ENCODE measurements at places on chromosomes 2 and 18.

DNA sequence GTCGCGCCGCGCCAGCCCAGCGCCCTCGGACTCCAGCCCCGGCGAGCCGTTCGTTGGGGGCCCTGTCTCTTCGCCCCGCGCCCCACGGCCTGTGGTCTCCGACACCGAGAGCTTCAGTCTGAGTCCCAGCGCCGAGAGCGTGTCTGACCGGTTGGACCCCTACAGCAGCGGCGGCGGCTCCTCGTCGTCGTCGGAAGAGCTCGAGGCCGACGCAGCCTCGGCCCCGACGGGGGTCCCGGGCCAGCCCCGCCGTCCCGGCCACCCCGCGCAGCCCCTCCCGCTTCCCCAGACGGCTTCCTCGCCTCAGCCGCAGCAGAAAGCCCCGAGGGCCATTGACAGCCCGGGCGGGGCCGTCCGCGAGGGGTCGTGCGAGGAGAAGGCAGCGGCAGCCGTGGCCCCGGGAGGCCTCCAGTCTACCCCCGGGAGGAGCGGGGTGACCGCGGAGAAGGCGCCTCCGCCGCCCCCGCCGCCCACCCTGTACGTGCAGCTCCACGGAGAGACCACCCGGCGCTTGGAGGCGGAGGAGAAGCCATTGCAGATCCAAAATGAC is 1.4 kb downstream of the PHLPP1 start:
- peak; percentile 6 for DNase-seq

- DNase-seq, result no peak
These were observed 77.6 kb downstream of the RBMS1 start for GRCh38 chr2:160415991-160416390.

- no peak for DNase-seq
These were observed 472.6 kb downstream of the TXNL1 start for GRCh38 chr18:56165601-56166355.

DNA sequence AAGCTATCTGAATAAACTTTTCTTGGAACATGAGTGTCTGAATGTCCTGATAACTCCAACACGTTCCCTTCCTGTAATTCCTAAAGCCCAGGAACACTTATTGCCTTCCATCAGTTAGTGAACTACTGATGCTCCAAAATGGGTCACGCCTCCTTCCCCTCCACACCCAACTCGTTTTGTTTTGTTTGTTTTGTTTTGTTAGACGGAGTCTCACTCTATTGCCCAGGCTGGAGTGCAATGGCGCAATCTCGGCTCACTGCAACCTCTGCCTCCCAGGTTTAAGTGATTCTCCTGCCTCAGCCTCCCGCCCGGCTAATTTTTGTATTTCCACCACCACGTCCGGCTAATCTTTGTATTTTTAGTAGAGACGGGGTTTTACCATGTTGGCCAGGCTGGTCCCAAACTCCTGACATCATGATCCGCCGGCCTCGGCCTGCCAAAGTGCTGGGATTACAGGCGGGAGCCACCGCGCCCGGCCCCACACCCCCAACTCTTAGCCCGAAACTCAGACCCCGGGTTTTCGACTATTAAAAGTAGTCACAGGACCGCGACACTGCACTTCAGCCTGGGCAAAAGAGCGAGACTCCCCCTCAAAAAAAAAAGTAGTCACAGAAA is 774 bp downstream of the IER3IP1 start:
- DNase-seq, result no peak

DNA sequence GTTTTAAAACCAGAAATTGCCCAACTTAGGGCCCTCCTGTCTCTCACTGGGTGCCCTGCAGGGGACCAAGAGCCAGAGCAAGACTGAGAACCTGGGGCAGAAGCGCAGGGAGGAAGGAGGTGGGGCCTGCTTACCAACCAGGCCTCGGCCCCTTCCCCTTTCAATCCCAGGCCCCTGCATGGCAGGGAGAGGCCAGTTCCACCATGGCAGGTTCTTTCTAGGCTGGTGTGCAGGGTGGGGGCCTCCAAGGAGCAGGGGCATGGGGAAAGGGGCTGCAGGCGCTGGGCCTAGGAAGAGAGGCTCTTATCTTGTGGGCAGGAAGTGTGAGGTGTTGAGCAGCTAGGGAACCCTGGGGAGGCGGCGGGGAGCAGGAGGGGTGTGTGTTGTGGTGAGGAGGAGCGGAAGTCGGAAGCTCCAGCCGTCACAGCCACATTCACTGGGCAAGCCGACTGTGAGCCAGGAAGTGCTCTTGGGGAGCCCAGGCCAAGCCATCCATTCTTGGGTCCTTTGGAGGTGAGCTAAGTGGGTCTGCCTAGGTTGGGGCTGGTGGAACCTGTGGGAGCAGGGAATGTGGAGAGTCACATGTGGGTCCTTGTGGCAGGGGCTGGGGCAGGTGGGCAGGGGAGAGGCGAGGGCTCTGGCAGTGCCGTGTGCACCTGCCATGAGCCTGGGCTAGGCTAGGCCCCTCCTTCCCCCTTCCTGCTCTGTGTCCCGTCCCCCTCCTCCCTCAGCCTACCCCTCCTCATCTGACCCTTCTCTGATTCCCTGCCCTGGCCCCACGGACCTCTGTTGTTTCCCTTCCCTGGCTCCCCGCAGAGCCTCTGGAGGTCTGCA is at the start of gene PSD4:
TSS of gene PSD4 (plus strand) at position 430 of the 834 bp plus-strand sequence. CDS start 8,486 bp downstream, outside the sequence.
- DNase-seq, result peak; percentile 76

DNA sequence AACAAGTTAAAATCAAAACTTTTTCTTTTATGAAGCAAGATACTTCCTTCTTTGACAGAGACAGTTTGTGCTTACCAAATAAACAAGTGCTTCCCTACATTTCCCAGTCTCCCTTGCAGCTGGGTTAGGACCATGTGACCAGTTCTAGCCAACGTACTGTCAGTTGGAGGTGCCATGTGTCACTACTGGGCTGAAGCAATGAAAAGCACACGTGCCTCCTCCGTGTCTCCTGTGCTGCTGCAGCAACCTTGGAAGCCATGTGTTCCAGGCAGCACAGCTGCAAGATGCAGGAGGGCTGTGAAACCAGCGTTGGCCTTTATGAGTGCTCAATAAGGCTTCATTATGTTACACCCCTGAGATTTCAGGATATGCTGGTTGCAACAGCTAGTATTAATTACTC is 93.2 kb downstream of the DHRS9 start:
- DNase-seq, result no peak

DNA sequence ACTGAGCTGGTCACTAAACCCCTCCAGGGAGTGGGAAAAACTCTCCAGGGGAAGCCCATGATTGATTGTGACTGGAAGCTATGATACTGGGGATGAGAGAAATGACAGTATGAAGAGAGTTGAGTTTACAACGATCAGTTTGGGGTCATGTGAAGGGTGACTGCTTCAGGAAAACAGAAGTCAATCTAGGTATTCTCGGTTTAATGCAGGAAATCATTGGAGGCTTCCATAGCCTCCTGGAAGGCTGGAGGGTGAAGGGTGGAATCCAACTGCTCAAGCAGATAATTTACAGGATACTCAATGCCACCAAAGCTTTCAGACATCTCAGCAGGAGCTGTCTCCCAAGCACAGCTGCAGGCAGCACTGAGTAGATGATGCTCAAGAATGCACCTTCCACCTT is 154.6 kb downstream of the ZNF516 start:
- DNase-seq, result no peak

- DNase-seq, result no peak
These were observed 886.0 kb downstream of the SUCLG1 start for GRCh38 chr2:83573060-83573459.

DNA sequence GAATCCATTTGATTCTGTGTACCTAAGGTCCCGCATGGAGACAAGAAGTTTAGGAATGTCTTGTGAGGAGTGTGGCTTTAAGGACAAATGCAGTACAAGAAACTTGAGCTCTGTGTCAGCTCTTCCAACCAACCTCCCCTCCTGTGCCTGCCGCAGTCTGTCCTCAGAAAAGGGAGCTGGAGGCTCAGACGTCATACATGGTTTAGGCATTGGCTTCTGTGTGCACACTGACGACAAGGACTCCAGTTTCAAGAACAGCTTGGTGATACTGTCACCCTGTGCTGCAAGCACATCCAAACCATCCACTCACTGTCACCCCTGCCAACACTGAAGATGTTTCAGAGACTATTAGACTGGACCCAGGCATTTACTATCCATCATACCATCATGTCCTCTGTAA is 470.4 kb downstream of the IRS1 start:
- no peak for DNase-seq

GRCh38 chr18:63987743-63988142 is 17.9 kb downstream of the SERPINB8 start:
- no peak for DNase-seq

GRCh38 chr2:211144078-211144477 is 587.7 kb downstream of the CPS1 start:
- no peak for DNase-seq

DNA sequence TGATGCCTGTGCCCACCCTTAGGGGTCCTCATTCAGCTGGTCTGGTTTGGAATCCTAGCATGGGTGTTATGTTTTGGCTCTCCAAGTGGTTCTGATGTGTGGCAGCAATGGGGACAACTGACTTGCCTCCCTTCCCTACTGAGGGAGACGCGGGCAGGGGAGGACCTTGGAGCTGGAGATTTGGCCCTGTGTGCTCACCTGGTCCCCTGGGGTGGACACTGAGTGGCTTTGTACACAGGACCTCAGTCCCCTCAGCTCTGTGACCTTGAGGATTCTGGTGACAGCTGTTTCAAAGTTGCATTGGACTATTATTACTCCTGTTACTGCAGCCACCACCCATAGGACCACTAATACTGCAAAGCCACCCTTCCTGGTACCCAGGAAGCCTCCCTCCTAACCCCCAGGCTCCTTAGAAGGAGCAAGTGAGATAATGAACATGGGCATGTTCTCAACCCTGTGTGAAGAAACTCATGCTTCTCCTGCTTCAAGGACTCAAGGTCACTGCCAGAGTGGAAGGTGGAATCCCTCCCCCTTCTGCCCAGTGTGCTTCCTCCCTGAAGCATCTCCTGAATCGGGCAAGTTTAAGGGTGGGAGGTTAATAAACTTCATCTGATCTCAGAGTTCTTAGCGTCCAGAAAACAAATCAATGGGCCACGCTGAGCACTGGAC is 26.5 kb downstream of the TMEM182 start:
- no peak for DNase-seq

DNA sequence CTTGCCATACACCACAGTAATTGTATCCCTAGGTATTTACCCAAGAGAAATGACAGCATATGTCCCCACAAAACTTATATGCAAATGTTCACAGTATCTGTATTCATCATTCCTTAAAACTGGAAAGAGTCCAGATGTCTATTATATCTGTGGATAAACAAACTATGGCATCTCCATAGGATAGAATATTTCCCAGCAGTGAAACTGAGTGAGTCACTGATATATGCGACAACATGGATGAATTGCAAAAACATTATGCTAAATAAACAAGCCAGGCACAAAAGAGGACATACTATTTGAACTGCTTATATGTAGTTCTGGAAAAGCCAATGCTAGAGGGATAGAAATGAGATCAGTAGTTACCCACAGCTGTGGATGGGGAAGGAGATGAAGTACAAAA is 359.4 kb upstream of the DSEL start:
- DNase-seq, result no peak

DNA sequence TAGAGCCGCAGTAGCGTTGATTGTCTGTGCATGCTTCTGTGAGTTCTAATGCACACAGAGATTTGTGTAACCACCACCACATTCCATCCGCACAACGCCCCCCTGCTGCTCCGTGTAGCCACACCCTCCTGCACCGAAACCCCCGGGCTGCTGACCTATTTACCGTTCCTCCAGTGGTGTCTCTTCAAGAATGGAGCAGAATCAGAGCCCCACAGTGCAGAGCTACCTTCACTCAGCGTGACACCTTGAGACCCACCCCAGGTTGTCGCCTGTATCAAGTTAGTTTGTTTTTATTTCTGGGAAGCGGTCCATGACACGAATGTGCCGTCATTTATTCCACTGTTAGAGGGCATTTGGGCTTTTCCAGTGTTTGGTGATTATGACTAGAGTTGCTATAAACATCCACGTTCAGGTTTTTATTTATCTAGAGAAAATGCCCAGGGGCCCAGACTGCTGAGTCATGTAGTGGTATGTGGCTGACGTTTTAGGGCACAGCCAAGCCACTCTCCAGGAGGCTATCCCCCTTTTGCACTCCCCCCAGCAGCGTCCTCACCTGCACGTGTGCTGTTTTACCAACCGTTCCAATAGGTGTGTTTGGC is 266.8 kb downstream of the NDUFA10 start:
- no peak for DNase-seq

DNA sequence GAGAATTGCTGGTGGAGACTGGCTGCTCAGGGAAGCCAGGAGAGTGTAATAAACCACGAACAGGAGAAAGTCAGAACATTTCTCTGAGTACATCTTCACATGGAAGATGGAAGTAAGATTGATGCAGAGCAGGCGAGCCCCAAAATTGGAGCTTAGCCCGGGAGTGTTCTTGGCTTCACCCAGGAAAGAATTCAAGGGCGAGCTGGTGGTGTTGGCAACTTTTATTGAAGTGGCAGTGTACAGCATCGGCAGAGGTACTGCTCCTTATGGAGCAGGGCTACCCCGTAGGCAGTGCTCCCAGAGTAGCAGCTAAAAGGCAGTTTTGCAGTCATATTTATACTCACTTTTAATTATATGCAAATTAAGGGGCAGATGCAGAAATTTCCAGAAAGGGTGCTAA is 281.4 kb upstream of the MEX3C start:
- no peak for DNase-seq

GRCh38 chr2:60091894-60092293 is 461.6 kb downstream of the BCL11A start:
- DNase-seq, result no peak

DNA sequence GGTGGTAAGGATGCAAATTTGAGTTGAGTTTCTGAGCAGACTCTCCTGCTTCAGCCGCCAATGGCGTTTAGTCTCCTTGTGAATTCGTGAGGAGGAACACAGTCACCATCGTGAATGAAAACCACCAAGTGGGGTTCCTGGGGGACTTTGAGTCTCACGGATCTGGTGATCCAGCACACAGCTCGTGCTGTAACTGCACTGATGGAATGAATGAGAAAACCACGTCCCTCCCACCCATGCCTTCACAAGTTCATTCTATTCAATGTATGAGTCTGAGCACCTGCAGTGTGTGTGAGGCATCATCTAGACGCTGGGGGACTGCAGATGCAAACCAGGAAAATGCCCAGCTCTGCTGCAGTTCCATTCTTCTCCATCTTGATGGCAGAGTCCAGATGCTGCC is 127.9 kb downstream of the PIEZO2 start:
- no peak for DNase-seq

- DNase-seq, result no peak
These were observed 190.4 kb downstream of the PMAIP1 start for GRCh38 chr18:60090170-60090569.
